ENCODE measurements at places on chromosomes 2 and 18.

- DNase-seq = no peak
Observed at GRCh38 chr2:136029149-136029548, 43.7 kb upstream of the DARS1 start.

DNA sequence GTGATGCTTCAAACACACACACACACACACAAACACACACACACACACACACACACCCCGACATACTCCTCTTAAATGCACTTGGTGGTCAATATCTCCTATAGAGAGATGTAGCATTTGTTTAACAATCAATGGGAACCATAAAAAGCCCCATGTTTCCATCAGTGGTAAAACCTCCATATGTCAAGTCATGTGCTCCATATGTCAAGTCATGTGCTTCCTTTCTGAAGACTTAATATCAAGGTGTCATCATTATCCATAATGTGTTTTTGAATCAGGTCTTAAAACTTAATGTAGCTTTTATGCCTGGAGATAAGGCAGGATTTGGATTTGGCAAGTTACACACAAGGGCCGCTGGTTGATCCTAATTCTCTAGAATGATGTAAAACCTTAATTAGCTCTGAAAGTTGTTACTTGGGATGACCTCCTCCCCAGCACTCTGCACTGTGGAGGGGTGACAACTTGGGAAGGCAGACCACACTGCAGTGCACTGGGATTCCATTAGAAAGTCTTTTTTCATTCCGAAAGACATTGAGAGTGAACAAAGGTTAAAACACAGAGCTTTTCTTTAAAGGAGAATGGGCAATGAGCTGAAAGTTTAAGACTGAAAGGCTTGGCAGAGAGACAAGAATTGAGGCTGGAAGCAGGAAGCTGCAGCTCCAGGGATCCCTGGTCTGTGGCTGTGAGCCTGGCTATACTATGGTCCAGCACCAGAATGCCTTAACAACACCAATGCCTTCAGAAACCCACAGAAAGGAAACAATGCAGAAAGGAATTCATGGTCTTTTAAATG is 26.4 kb downstream of the ALK start:
- no peak for DNase-seq

DNA sequence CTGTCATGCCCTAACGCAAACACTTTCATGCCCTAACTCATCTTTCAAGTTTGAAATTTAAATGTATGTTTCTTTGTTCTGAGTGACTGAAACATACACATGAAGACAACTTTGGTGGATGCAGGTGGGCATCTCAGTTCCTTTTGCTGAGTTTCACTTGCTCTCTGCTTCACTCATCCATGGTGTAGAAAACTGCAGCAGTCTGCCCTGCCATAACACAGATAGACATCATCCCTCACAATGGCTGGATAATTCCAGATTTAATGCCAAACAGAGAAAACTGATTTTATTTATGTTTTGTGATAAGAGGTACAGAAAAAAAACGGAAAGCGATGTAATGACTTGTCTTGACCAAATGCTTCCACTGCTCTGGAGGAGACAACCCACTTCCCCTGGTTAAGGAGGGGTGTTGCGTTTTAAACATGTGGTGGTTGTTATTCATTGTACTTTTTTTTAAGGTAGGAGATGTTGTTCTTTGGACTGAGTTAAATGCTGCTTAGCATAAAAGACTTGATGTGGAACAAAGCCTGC is 70.4 kb downstream of the RHBDD1 start:
- DNase-seq = no peak

- no peak for DNase-seq
Observed at GRCh38 chr2:240811346-240812300, 8.4 kb downstream of the KIF1A start.

- peak; percentile 78 for DNase-seq
Observed at GRCh38 chr2:28447943-28448792, 47.7 kb upstream of the PLB1 start.

- DNase-seq = peak; percentile 82
Observed at GRCh38 chr2:135913727-135914365, 37.6 kb upstream of the MCM6 start.

GRCh38 chr2:73013936-73014335 is 57.6 kb downstream of the SFXN5 start:
- DNase-seq = no peak

DNA sequence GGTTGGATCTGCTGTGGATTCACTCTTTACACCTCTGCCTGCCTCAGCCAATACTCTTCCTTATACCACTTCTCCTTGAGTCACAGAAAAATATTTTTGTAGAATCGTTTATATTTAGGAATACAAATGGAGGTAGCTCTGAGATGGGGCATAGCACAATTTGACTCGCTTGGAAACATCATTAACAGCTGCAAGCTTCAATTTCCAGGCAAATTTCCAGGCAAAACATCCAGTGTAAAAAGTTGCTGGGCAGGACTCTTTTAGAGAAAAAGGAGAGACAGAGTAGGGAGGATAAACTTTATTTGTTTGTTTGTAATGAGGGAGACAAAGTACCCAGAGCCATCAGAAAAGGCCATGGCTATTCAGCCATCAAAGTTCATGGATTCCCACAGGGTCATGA is 74.4 kb upstream of the SOX11 start:
- no peak for DNase-seq

DNA sequence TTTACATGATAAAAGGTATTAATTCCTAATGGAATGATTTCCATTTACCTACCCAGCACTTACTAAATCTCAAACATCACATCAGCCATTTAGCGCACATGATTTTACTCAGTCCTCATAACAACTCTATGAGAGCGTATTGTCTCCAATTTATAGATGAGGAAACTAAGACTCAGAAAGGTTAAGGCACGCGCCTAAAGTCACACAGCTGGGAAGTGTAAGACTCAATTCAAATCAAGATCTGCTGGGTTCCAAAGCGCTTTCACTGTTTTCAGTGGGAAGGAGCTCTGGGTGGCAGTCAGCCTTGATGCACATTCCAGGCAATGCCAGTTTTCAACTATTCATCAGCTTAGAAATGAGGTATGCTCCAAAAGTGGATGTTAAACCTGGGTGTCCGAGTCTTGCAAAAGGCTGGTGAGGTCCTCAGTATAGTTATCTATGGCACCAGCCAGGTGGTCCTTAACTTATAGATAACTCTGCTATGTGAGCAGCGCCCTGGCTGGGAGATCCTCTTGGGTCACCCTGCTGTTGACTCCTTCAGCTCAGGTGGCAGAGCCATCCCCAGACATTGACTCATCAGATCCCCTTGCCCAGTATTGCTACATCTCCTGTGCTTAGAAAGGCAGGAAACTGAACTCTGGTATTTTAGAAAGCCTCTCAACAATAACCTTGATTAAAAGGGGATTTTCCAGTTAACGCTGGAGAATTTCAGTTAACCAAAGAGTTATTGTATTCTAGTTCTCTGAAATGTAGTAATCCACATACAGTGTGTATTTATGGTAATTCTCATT is 47.1 kb downstream of the SLC4A1AP start:
- no peak for DNase-seq

- DNase-seq = no peak
Observed at GRCh38 chr2:155384555-155385123, 686.1 kb downstream of the KCNJ3 start.

GRCh38 chr2:100317634-100318033 is 4.7 kb downstream of the LONRF2 start:
- peak; percentile 31 for DNase-seq

Measured in hematopoietic multipotent progenitor cell treated with erythropoietin and hydrocortisone succinate and interleukin-3 and kit ligand, for 4 days (in vitro differentiated cells).